ENCODE measurements at places on chromosomes 12 and 14.

DNA sequence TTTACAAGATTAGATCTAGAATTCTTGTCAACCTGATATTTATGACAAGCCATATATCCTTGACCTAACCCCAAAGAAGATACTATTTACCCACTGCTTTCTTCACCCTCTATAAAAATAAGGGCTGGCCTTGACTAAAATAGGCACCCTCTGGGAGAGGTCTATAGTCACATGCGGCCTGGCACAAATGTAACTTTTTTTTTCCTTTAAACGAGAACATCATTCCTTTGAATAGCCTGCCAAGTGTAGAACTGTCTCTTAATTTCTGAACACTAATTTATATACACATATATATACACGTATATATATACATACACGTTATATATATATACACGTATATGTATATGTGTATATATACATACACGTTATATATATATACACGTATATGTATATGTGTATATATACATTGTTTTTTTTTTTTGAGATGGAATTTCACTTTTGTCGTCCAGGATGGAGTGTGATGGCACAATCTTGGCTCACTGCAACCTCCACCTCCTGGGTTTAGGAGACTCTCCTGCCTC lies 18.6 kb downstream of the PPTC7 start:
- no peak for DNase-seq

- DNase-seq: no peak
These were observed 8.9 kb upstream of the RNF212B start for GRCh38 chr14:23228812-23229211.

DNA sequence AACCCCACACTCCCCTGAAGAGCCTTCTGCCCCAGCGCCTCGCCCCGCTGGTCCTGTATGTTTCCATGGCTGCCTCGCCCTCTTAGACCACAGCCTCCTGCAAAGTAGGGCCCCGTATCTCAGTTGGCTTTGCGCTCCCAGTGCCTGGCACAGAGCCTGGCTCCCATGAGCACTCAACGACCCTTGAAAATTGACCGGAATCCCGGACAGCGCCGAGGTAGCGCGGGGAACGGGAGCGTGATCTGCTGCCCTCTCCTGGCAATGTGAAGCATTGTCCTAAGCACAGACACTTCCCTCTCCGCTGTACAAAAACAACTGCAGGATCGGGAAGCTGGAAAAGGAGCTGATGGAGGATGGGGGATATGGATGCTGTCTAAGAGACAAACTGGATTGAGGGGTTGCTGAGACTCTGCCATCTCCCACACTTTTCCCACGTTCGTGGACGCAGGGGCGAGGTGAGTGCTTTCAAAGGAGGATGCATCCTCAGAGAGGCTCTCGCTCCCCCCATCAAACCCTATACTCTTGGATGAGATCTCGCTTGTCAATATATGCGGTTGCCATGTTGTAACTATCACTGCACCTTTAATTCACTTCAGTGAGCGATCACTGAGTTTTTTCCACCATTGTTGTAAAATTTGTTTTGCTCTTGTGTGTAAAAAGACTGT lies 10.7 kb upstream of the FKBP4 start:
- peak; percentile 65 for DNase-seq

- no peak for DNase-seq
These were observed 6.2 kb upstream of the DCAF11 start for GRCh38 chr14:24108336-24108874.

DNA sequence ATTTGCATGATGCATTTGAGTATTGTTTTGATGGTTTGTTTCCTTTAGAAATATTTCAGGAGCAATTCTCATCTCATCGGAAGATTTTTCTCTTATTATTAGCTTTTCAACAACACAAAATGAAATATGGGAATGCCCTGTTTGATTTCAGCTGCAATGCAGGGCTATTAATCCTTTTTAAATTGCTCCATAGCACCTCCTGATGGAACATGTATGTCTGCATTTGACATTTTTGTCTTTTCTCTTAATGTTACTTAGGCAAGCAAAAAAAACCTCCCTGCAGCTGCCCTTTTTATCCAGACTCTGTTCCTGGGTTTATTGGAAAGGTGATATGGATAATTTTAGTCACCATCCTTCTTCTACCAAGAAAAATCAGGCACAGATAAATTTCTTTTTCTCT lies 895.8 kb downstream of the RPS29 start:
- DNase-seq: no peak

- DNase-seq: no peak
These were observed 13.4 kb upstream of the SNX6 start for GRCh38 chr14:34643361-34643760.

DNA sequence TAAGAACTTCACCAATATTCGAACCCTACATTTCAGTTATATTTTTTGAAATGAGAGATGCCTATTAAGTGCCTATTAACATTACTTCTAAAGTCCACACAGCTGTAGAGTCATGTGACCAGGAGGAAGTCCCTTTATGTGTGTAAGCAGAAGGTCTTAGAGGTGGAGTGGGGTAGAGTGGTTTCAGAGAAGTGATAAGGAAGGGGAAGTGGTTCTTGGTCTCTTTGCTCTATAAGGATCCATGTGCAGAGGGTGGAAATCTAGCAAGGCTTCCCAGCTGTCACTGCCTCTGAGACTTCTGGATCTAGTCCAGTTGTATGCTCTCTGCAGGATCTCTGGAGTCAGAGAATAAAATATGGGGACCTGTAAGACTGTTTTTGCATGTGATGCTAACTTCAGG lies 673.9 kb downstream of the FLRT2 start:
- no peak for DNase-seq

DNA sequence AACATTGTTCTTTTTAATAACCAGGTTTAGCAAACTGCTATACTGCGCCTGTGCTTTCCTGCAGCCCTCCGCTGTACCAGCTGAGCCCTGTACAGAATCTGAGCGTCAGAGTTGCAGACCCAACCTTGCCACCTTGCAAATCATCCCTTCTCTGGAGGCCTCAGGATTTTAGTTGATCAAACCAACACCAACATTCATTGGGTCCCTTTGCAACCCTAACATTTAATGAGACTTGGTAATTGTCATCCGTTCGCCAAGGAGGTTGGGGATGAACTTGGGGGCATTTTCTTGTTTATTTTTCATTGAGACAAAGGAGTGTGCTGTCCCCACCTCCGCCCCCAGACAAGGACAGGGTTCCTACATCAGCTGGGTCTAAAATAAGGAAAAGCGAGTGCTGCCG lies 2.6 kb upstream of the GSC start:
- no peak for DNase-seq

DNA sequence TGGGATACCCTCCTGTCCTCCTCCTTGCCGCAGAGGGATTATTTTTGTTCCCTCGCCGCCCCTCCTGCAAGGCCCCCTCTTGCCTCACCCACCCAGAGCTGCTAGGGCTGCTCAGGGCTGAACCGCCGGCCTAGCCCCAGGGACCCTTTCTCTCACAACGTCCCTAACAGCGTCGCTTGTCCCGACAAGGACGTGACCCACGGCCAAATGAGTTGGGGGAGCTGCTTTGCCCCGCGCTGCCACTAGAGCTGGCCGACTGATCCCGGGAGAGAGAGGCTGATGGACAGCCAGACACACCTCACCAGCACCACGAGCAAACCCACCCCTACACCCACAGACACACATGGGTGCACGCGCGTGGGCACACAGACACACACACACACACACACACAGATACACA lies 154.6 kb upstream of the ALG10B start:
- no peak for DNase-seq

GRCh38 chr12:64318605-64319004 lies 72.0 kb downstream of the C12orf56 start:
- no peak for DNase-seq

DNA sequence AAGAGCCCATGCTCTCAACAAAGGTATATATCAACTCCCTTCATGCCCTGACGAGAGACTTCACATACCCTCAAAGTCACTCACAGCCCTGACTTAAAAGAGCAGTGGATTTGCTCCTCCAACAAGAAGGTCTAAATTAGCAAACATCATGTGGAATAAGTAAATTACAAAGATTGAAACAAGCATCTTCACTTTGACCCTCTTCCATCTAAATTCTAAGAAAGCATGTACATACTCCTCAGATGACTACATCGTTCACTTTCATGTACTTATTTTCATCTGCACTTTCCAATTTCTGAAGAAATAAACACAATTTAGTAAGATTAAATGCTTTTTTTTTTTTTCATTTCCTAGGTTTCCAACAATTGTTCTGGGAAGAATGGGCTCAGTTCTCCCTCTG lies 38.6 kb upstream of the KRR1 start:
- DNase-seq: no peak

- peak; percentile 46 for DNase-seq
These were observed 9.5 kb upstream of the NR4A1 start for GRCh38 chr12:52041695-52042123.

DNA sequence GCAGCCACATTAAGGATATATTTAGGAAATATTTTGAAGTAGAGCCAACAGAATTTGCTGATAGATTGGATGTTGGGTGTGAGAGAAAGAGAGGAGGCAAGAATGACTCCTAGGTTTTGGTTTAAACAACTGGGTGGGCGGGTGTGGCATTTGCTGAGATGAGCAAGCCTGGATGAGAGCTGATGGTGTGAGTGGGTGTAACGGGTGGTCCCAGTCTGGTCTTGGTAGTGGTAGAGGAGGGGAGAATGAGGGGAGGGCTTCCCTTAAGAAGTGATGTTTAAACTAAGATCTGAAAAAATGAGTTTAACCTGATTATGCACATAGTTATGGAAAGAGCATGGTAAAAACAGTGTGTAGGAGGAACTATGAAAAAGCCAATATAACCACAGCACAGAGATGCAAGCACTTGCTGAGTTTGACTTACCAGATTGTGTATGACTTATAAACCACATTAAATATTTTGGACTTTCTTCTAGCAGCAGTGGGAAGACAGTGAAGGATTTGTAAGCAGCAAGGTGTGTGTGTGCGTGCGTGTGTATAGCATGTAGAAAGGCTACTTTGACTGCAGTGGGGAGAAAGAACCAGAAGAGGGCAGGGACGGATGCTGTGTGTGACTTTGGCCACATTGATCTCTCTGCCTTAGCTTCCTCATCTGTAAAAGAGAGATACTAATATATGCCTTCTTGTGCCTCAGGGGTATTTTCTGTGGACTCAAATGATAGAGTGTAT lies 139.7 kb downstream of the PRIMA1 start:
- no peak for DNase-seq

GRCh38 chr12:48414021-48414420 lies 58.3 kb upstream of the ANP32D start:
- DNase-seq: no peak

DNA sequence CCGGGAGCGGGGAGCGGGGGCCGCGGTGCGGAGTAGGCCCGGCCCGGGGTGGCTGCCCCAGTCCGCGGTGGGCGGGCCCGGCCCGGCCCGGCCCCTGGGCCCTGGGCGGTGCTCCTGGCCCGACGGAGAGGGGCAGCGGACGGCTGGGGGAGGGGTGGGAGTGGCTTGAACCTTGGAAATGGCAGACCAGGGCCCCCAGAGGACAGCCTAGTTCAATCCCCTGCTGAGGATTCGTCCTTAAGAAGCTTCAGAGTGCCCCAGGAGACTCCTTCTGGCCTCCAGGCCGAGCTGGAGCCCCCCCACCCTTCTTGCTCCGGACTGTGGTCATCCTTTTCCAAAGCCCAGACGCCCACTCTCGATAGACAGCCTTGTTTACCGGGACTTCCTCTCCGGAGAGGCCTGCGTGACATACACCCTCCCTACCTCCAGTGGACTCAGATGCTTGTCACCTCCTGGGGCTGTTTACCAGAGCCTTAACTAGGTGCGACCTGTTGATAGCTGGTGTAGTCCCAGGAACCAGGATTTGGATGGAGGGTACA lies 458 bp downstream of the KHNYN start:
- DNase-seq: peak; percentile 64

GRCh38 chr12:95328708-95329107 lies 111.1 kb downstream of the VEZT start:
- DNase-seq: no peak

DNA sequence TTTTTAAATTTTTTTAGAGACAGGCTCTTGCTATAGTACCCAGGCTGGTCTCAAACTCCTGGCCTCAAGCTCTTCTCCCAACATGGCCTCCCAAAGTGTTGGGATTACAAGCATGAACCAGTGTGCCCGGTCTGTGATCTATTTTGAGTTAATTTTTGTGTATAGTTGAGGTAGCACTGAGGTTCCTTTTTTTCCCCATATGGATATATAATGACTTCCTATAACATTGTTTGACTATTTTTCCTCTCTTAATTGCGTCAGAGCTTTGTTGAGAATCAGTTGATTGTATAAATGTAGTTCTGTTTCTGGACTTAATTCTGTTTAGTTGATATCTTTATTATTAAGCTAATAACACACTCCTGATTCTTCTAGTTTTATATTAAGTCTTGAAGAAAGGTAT lies 8.6 kb upstream of the M6PR start:
- DNase-seq: no peak

GRCh38 chr14:52550661-52551060 lies 1.6 kb downstream of the TXNDC16 start:
- DNase-seq: no peak

GRCh38 chr12:132222096-132222807 lies 78.0 kb downstream of the NOC4L start:
- peak; percentile 70 for DNase-seq

DNA sequence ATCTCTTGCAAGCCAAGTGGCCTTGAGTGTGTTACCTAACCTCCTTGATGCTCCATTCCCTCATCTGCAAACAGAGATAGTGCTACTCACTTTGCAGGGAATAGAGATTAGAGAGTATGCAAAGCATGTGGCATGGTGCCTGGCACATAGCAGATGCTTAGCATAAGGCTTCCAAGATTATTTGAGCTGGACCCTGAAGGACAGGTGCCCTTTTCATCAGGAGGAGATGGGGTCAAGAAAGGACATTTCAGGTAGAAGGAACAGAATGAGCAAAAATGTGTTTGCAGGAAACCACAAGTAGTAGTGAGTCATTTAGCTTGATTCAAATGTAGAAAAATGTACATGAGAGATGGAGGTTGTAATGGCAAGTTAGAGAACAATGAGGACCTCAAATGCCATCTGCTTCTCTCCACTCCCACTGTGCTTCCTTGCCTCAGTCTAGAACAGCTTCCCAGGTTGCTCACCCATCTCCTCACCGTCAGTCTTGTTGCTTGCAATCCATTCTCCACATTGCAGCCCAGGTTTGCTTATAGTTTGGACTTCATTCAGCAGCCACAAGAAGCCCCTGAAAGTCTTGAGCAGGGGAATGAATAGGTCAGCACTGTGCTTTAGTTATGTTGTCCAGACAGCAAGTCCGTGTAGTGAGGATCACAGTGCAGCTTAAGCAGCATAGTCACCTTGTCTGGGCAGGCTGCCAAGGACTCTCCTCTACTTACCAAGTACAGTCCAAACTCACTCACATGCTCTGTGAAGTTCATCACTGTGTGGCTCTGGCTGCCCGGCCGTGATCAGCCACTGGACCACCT lies 536.3 kb upstream of the CCDC196 start:
- DNase-seq: peak; percentile 61

GRCh38 chr12:93106910-93107309 lies 177.8 kb upstream of the EEA1 start:
- no peak for DNase-seq

- DNase-seq: no peak
These were observed 188.8 kb downstream of the ESRRB start for GRCh38 chr14:76564471-76565422.

- no peak for DNase-seq
These were observed 62.7 kb upstream of the KCNH3 start for GRCh38 chr12:49476091-49476490.
